ENCODE measurements at places on chromosomes 5 and 9.

DNA sequence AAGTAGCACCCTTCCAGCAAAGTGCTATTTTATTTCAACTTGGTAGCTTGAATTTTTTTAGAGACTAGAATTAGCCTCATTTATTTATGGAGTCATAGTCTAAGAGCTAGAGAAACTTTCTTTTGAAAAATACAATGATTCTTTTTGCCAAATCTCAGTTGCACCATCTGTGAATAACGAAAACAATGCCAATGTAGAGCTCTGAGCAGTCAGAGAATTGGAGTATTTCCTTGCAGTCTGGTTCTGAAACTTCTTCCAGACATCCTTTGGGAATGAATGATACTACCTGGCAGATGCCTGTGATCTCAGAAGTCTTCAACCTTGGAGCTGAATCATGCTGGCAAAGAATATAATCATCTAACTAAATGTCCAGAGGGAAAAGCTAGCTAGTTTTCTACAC is 511.5 kb upstream of the CYLC2 start:
- no peak for DNase-seq

DNA sequence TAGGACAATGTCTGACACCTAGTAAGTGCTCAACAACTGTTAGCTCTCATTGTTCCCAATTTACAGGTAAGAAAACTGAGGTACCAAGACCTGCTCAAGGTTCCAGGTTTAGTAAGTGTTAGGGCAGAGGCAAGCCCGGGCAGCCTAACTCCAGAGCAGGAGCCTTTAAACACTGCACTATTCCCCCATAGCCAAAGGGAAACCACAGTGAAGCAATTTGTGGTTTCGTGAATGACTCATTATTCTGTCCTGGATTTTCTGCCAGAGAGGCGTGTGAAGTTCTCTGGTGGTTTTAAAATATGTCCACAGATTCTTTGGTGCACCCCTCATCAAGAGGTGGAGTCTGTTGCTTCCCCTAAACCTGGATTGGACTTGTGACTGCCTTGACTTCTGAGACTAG is 1.0 kb upstream of the MCC start:
- DNase-seq: peak; percentile 95

DNA sequence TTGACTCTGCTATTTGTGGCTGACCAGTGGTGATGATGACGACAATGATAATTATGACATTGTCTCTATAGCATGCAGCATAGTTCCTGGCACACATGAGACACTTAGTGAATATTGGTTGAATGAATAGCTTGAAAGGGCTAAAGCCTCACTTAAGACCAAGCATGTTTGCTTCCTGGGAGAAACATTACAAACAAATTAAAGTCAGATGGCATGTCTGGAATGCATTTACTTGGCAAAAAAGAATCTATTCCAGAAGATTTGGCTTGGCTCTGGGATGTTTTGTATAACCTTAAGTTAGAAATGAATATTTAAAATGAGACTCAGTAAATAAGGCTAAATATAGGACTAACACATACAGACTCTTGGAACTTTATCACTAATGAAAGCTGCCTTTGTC is 21.6 kb downstream of the GAS1 start:
- DNase-seq: peak; percentile 85

DNA sequence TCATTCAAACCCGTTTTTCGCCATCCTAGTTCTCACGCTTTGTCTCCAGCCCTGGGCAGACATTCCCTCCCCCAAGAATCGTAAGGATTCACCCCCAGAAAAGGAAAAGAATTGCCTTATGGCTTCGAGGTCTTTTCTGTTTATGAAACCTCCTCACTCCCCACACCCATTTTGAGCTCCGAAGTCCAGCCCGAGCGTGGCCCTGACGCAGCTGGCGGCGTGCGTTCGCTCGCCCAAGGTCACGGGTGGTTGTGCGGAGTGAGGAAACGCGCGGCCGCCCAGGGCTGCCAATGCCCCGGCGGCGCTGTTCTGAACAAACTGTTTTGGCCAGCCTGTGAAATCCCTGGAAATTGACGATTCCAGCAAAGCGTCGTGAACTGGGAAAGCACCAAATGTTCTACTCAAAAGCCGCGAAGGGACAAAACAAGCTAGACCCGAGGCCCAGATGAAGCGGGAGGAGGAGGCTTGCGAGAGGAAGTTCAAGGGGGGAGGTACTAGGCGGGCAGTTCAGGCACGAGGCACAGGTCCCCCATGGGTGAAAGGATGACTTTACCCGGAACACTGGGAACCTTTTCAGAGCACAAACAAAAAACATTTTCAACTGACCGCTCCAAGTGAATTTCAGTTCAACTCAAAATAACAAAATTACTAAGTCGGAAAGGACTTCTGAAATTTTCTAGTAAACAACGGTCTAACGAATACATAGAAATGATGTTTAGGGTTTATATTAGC is 683 bp upstream of the ZFAND5 start:
- DNase-seq: peak; percentile 25

- DNase-seq: no peak
These were observed 1.3 kb downstream of the SLC9A3 start for GRCh38 chr5:522899-523440.

DNA sequence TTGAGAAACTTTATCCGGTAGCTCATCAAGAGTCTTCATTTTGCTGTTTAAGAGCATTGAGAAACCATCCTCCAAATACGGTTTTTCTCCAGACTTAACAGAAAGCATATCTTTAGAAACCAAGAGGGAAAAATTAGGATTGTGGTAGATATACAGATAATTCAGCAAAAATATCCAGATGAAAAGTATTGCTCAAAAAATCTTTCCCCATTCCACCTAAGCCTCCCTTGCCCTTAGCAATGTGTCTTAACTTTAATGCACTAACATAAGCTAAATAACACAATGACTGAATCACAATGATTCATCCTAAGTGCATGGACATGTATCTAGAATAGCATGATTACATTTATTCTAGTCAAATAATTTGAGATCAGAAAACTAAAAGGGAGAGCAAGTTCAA is 130.3 kb upstream of the TARS1 start:
- peak; percentile 83 for DNase-seq

- DNase-seq: no peak
These were observed 101.4 kb downstream of the NDFIP1 start for GRCh38 chr5:142210011-142210410.
